Foreskin keratinocyte (primary cell): ENCODE measurements at places on chromosomes 2 and 18. TPM values are rescaled to one million over a fixed set of nuclear protein-coding genes. Genes with fewer than 3 reads are reported as not detected.

Gene CCBE1
- total RNA-seq, result 24.7 and 39.0 TPM in 2 replicates

Gene SP5
- total RNA-seq, result 0.07 TPM in 1 of 2 replicates, not detected in the other

Gene PHOSPHO2
- 1.2 and 2.5 TPM in 2 replicates for total RNA-seq

Gene ZNF804A
- not detected in 2 replicates for total RNA-seq

Gene FIGN
- total RNA-seq, result 3.3 and 4.4 TPM in 2 replicates

Gene ATOH8
- total RNA-seq, result not detected in 2 replicates

Gene AKAIN1
- total RNA-seq, result not detected in 2 replicates

Gene CDH2
- total RNA-seq, result 0.25 and 0.95 TPM in 2 replicates

Gene TDRD15
- total RNA-seq, result not detected in 2 replicates

Gene ZC3H6
- total RNA-seq, result 1.8 and 2.4 TPM in 2 replicates

Gene COLEC11
- total RNA-seq, result not detected in 2 replicates

Gene ARMC9
- 13.4 and 15.4 TPM in 2 replicates for total RNA-seq

Gene VWA3B
- 0.35 TPM in 1 of 2 replicates, not detected in the other for total RNA-seq

Gene KIAA2012
- total RNA-seq, result not detected in 2 replicates
